CD4-positive, alpha-beta T cell treated with Interleukin-15 for 1 hour (primary cell): ENCODE measurements at places on chromosomes 1 and 21.
A peak's percentile ranks its signal among the peaks of the same experiment; 100 is the strongest.

DNA sequence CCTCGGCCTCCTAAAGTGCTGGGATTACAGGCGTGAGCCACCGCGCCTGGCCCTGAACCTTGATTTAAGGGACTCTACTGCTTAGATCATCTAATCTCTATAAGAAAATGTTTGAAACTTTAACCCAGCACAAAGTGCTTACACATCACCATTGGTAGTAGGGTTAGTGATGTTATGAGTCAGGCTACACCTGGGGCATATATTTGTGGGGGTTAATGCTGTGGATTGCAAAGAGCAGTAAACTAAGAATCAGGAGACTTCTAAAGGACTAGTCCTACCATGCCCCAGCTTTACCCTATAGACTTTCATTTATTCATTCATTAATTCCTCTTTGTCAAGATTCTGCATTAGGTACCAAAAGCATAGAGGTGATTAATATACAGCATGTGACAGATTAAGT is 880.5 kb downstream of the TTLL7 start:
- DNase-seq: no peak

DNA sequence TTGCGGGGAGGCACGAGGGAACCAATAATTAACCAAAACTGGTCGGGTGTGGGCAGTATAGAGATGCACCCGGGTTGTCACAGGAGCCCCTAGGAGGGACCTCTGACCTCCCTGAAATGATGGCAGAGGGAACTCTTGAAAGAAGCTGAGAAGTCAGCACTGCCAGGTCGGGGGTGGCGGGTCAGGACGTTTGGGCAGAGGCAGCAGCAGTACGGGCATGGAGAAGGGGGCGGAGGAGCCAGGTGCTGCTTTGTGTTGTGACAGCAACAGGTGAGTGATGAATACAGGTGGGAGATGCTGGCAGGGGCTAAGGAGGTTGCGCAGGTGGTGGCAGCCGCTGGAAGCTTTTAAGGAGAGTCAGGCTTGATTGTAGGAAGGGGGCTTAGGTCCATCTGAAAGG is 11.7 kb downstream of the TNFRSF1B start:
- DNase-seq: no peak

DNA sequence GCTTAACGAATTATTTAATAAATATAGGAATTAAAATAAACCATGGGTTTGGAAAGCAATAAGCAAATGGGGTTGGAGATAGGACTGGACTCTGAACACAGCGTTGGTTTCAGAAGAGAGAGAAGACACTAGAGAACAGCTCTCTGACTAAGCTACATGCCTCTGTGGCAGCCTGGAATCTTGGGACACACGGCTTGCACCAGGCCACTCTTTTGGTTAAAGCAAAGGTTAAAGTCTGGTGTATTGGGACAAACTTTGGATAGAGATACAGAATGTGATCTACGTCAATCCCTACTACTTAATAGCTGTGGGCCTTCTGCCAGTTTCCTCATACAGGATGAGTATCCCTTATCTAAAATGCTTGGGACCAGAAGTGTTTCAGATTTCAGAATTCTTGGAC is 49.7 kb upstream of the HSD17B7 start:
- no peak for DNase-seq

DNA sequence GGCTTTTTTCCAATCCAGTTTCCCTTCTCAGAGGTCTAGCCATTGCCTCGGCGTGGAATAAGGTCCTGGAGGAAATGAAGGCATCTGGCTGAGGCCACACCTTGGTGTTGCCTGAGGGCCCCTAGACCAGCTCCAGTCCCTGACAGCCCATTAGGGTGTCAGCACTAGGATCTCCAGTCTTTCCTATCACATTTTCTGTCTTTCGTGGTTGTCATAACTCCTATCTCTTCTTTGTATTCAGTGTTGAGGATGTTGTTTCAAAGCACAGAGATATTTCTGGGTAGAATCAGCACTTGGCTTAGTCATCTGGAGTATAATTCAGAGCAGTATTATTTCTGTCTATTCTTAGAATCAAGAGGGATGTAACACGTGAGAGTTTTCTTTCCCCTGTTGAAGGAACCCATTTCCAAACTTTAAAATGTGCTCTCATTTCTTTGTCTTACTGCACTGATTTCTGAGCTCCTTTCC is 844.3 kb downstream of the KCNT2 start:
- DNase-seq: no peak

DNA sequence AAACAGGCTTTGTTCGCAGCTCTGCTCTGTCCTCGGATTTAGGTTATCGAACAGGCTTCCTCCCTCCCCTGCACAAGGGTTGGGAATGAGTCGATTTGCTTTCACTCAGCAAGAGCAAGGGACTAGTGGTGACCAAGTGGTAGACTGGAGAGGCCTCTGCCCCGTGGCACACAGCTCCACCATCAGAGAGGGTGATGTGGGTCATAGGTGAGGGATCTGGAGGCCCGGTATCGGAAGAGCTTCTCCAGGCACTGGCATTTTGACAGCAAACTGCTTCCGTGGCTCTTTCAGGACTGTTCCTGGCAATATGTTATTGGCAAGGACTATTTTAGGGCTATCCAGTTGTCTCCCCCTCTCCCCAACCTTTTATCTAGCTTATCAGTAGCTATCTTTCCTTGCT is 3.1 kb upstream of the ELF3 start:
- DNase-seq: no peak

GRCh38 chr1:5287178-5288150 is 633.1 kb downstream of the AJAP1 start:
- no peak for DNase-seq

- DNase-seq: no peak
Measured at GRCh38 chr1:92511541-92511940, 24.8 kb upstream of the GFI1 start.

- peak; percentile 33 for DNase-seq
Measured at GRCh38 chr1:220711056-220711809, 21.1 kb downstream of the C1orf115 start.
